ENCODE measurements at places on chromosomes 5 and 9.

- no peak for DNase-seq
Measured at GRCh38 chr5:141615991-141616720, 2.6 kb downstream of the DIAPH1 start.

GRCh38 chr5:151317871-151318270 is 14.3 kb upstream of the SLC36A3 start:
- DNase-seq, result no peak

DNA sequence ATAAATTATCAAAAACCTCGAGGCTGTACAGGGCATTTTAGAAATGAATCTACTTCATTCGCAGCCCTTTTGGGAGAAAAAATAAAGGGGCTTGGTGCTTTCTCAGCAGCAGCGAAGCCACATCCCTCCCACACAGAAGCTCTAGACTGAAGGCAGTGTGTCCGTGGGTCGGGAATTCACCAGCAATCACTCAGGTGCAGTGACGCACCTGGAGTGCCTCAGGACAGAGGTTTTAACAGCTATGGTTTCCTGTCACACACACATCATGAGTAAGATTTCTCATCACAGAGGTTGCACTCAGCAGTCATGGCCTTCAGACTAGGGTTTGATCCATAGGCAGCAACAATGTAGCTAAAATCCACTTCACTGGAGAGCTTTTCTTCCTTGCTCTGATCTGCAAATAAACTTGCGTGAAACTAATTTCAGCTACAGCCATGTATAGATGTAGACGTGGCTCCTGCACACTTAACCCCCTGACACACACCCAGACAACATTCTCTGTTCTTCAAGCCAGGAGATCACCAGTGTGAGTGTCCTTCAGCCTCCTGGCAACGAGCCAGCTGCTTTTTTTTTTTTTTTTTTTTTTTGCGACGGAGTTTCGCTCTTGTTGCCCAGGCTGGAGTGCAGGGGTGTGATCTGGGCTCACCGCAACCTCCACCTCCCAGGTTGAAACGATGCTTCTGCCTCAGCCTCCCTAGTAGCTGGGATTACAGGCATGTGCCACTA is 34.8 kb downstream of the DYNC2I2 start:
- no peak for DNase-seq

DNA sequence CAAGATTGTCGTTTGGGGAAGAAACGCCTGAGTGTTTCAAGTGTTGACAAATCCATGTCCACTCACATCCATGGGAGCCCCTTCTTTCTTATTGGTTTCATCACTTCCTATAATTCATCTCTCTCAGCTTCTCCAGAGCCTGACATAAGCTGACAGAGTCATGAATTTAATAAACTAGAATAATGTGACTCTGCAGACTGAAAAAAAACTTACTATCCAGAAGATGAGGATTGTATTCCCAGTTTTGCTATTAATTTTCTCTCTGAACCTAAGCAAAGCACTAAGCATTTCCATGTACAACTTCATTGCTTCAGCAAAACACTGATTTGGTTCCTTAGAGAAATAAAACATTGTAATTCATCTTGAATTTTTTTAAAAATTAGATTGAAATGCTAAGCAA is 691.8 kb downstream of the MTRR start:
- DNase-seq, result no peak

Measured in RCC 7860 (cell line).